ENCODE measurements at places on chromosomes 12 and 14. TPM values are rescaled to one million over a fixed set of nuclear protein-coding genes. Genes with fewer than 3 reads are reported as not detected.

DNA sequence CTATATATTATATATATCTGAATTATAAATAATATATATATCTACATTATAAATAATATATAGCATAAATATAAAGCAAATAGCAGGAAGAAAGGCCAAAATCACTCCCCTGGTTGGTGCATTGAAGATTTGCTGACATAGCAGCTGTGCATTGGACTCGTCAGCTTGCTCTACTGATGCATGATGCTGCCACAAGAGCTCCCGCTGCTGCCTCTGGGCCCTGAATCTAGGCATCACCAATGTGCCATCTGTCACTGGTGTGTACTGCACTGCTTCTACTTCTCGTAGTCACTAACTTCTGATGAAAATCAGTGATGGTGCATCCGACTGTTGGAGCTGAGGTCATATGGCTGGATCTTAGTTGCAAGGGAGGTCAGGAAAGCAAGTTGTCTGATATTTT lies 205.0 kb downstream of the ADAMTS20 start:
- no peak for DNase-seq
- no peaks in the 10 kb centered on the region for H3K27me3 ChIP-seq
- H3K27ac ChIP-seq = no peak overlapping the region
- H3K4me1 ChIP-seq = no peaks in the 10 kb centered on the region

DNA sequence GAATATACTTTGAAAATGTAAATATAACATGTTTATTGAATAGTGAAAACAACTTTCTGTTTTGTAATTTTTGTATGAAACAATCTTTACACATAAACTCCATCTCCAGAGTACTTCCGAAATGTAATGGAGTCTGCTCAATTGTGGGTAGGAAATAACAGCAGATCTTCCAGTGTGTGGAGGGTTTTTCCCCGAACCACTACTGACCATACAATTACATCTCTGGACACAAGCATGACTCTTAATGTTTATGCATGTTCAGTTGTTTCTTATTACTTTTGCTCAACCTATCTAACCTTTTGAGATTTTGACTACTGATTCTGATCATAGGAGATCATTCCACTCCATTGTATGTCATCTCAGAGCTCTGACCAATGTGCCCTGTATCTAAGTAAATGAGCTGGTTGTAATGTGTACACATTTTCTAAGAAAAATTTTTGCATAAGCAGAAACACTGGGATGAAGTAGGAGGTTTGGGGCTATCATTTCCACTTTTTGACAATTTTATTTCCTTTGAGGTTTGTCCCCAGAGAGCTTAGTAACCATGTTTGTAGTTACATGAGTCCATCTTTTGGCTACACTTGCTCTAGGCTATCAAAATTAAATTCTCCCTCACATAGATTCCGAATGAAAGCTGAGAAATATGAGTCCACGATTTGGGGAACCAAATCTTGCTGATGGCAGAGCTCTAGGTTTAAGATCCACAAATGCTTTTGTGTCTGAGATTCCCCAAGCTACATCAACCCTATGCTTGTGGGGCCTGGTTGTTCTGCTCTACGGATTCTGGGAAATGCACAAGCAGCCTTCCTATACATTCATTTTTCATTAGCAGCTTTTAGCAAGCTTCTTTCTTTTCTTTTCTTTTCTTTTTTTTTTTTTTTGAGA lies 21.4 kb upstream of the CLEC4D start:
- H3K4me3 ChIP-seq = no peak overlapping the region
- H3K36me3 ChIP-seq = no peaks in the 10 kb centered on the region
- no peak overlapping the region for H3K27ac ChIP-seq
- no peak for DNase-seq
- H3K4me1 ChIP-seq = peaks cover 4% of the 10 kb centered on the region

DNA sequence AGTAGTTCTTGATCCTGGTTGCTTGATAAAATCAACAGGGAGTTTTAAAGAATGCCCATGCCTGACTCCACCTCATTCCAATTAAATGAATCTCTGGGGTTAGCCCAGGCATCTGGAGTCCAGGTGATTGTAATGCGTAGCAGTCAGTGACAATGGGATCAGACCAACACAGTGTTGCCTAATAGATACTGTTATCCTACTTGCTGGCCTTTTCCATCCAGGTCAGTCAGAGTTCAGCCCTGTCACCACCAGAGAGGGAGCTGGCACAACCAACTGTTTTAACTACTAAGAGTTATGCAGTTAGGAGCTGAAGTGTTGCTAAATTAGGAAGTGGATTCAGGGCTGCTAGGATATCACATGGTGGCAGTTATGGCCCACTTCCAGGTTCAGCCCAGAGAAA lies 107.1 kb downstream of the GPR135 start:
- peaks cover 6% of the 10 kb centered on the region for H3K36me3 ChIP-seq
- no peaks in the 10 kb centered on the region for H3K27me3 ChIP-seq
- H3K4me3 ChIP-seq = no peak overlapping the region
- peaks cover 45% of the 10 kb centered on the region for H3K4me1 ChIP-seq
- DNase-seq = peak; percentile 80

- no peak overlapping the region for H3K27ac ChIP-seq
- H3K4me3 ChIP-seq = no peak overlapping the region
- no peak for DNase-seq
- H3K4me1 ChIP-seq = no peaks in the 10 kb centered on the region
- H3K36me3 ChIP-seq = no peaks in the 10 kb centered on the region
These were observed 184.6 kb downstream of the SLC6A15 start for GRCh38 chr12:84727961-84728360.

- H3K4me3 ChIP-seq = no peak overlapping the region
- no peaks in the 10 kb centered on the region for H3K27me3 ChIP-seq
- peaks cover 8% of the 10 kb centered on the region for H3K36me3 ChIP-seq
- H3K4me1 ChIP-seq = peaks cover 24% of the 10 kb centered on the region
These were observed 12.9 kb downstream of the VASH1 start for GRCh38 chr14:76773956-76774820.

- DNase-seq = no peak
- no peak overlapping the region for H3K27ac ChIP-seq
- no peaks in the 10 kb centered on the region for H3K4me1 ChIP-seq
- H3K4me3 ChIP-seq = no peak overlapping the region
- H3K36me3 ChIP-seq = no peaks in the 10 kb centered on the region
These were observed 76.2 kb upstream of the FRMD6 start for GRCh38 chr14:51575349-51576116.

DNA sequence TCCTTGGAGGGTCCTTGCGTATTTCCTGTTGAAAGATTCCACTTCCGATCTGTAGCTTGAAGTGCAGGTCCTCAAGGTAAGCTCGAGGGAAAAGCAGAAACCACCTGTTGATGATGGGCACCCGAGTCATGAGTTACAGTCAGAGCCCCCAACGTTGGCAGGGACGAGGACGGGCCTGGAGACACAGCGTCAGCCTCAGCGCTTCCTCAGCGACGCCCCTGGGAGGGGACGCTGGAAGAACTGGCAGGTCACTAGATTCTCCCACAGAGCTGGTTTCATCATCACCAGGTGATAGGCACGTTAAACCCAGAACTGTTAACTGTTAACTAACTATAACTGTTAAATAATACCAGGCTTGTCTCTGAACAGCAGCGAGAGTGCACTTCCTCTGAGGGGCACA lies 101.8 kb downstream of the TNFAIP2 start:
- peaks cover 8% of the 10 kb centered on the region for H3K4me1 ChIP-seq
- DNase-seq = peak; percentile 25
- H3K36me3 ChIP-seq = no peaks in the 10 kb centered on the region
- H3K27ac ChIP-seq = no peak overlapping the region
- no peak overlapping the region for H3K4me3 ChIP-seq

GRCh38 chr14:68890173-68890931 lies 88.8 kb downstream of the ACTN1 start:
- H3K4me3 ChIP-seq = no peak overlapping the region
- DNase-seq = peak; percentile 8
- H3K36me3 ChIP-seq = peaks cover 94% of the 10 kb centered on the region
- H3K4me1 ChIP-seq = no peaks in the 10 kb centered on the region
- no peak overlapping the region for H3K27ac ChIP-seq

GRCh38 chr12:52049688-52050087 lies 1.6 kb upstream of the NR4A1 start:
- peaks cover 47% of the 10 kb centered on the region for H3K4me1 ChIP-seq
- DNase-seq = no peak
- no peaks in the 10 kb centered on the region for H3K27me3 ChIP-seq
- H3K27ac ChIP-seq = peak overlapping the region; percentile 94
- H3K4me3 ChIP-seq = no peak overlapping the region
- peaks cover 11% of the 10 kb centered on the region for H3K36me3 ChIP-seq

DNA sequence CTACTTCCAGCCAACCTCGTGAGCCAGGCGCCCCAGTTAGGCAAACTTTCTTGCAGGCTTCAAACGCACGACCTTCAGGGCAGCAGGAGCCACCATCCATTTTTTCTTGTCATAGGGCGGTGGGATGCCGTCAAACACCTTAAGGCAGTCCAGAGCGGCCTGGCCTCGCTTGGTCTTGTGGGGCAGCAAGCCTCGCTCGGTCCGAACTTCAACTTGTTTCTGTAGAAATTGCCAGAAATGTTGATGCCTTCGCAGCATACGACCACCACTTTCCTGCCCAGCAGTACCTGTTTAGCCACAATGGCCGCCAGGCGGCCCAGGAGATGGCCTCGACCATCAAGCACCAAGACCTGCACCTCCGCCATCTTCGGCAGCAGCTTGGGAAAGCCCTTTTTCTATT lies 474.7 kb downstream of the MDGA2 start:
- DNase-seq = peak; percentile 40
- no peaks in the 10 kb centered on the region for H3K27me3 ChIP-seq
- H3K36me3 ChIP-seq = no peaks in the 10 kb centered on the region
- H3K4me1 ChIP-seq = no peaks in the 10 kb centered on the region

GRCh38 chr14:58638231-58639197 lies 752 bp downstream of the DACT1 start:
- H3K27ac ChIP-seq = peak overlapping the region; percentile 84
- H3K4me1 ChIP-seq = peaks cover 17% of the 10 kb centered on the region
- peak overlapping the region; percentile 75 for H3K4me3 ChIP-seq
- peaks cover 10% of the 10 kb centered on the region for H3K36me3 ChIP-seq
- no peak for DNase-seq
- no peaks in the 10 kb centered on the region for H3K27me3 ChIP-seq

DNA sequence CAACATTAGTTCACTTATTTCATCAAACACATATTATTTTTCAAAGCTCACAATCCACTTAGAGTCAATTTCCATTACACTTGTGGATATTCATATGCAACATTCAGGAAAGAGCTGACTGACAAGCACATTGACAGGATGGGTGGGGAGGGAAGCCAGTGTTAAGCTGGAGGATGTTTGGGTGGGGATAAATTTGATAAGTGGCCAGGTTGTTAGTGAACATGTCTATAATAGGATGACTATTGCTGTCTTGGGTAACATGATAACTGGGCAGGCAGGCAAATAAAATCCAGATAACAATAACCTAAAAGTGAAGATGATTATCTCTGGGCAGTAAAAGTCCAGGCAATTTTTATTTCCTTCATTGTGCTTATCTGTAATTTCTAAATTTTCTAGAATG lies 73.8 kb upstream of the OSBPL8 start:
- H3K4me3 ChIP-seq = no peak overlapping the region
- H3K27ac ChIP-seq = no peak overlapping the region
- H3K27me3 ChIP-seq = no peaks in the 10 kb centered on the region
- no peak for DNase-seq
- H3K4me1 ChIP-seq = no peaks in the 10 kb centered on the region
- H3K36me3 ChIP-seq = no peaks in the 10 kb centered on the region

DNA sequence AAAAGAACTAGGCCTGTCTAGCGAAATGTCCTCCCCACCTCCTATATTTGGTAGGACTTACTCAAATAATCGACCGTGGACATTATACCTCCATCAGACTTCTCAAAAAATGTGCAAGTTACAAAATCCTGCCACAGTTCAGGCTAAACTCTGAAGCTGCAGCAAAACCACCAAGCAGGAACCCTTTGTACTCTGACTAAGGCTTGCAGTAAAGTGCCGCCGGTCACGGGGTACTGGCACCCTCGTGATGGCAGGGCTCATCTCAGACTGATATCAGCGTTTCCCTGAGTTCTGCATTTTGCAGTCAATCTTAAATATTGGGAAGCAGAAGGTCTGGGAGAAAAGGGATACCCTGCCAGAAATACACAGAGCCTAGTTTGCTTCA lies 17.1 kb downstream of the SLC11A2 start:
- peaks cover 29% of the 10 kb centered on the region for H3K4me1 ChIP-seq
- DNase-seq = peak; percentile 90
- peaks cover 37% of the 10 kb centered on the region for H3K36me3 ChIP-seq
- H3K27ac ChIP-seq = peak overlapping the region; percentile 42
- H3K4me3 ChIP-seq = peak overlapping the region; percentile 5
- H3K27me3 ChIP-seq = no peaks in the 10 kb centered on the region

- no peak overlapping the region for H3K4me3 ChIP-seq
- peaks cover 60% of the 10 kb centered on the region for H3K36me3 ChIP-seq
- peak; percentile 55 for DNase-seq
- H3K4me1 ChIP-seq = peaks cover 16% of the 10 kb centered on the region
- H3K27me3 ChIP-seq = no peaks in the 10 kb centered on the region
These were observed 45.1 kb downstream of the SSH1 start for GRCh38 chr12:108812324-108812723.

- H3K36me3 ChIP-seq = no peaks in the 10 kb centered on the region
- no peaks in the 10 kb centered on the region for H3K27me3 ChIP-seq
- H3K4me3 ChIP-seq = no peak overlapping the region
- H3K4me1 ChIP-seq = peaks cover 17% of the 10 kb centered on the region
- no peak for DNase-seq
These were observed 37.3 kb downstream of the PTGER2 start for GRCh38 chr14:52351233-52352060.

DNA sequence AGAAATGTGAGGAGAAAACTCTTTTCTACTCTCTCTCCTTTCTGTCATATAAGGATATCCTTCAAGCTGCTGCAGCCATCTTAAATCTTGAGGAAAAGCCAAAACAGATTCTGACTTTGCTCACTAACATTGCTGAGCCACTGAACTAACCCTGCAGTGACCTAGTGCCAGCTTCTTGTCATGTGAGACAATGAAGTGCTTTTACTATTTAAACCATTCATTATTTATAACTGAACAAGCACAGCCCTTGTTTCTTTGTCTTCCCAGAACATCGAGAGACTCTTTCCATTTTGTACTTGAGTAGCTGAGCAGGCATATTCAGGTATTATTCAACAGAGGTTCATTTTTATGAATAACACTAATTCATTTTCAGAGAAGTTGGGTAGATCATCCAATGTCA lies 455.0 kb upstream of the TMPO start:
- no peak overlapping the region for H3K4me3 ChIP-seq
- H3K4me1 ChIP-seq = no peaks in the 10 kb centered on the region
- H3K27ac ChIP-seq = no peak overlapping the region
- DNase-seq = no peak
- no peaks in the 10 kb centered on the region for H3K36me3 ChIP-seq
- H3K27me3 ChIP-seq = no peaks in the 10 kb centered on the region

- no peaks in the 10 kb centered on the region for H3K4me1 ChIP-seq
- no peak overlapping the region for H3K27ac ChIP-seq
- no peaks in the 10 kb centered on the region for H3K27me3 ChIP-seq
- no peaks in the 10 kb centered on the region for H3K36me3 ChIP-seq
These were observed 204.1 kb downstream of the GXYLT1 start for GRCh38 chr12:41940571-41940970.

- peak overlapping the region; percentile 90 for H3K27ac ChIP-seq
- H3K4me1 ChIP-seq = peaks cover 42% of the 10 kb centered on the region
- DNase-seq = no peak
- no peaks in the 10 kb centered on the region for H3K27me3 ChIP-seq
- H3K36me3 ChIP-seq = no peaks in the 10 kb centered on the region
- peak overlapping the region; percentile 97 for H3K4me3 ChIP-seq
These were observed 564 bp downstream of the ATXN3 start for GRCh38 chr14:92105893-92106142.

The CDKN1B gene
- 54.9 TPM for total RNA-seq

The ERP27 gene
- total RNA-seq = 9.3 TPM

The OR4K1 gene
- not detected for total RNA-seq

The VRTN gene
- not detected for total RNA-seq

The RPL10L gene
- total RNA-seq = not detected

The MORN3 gene
- total RNA-seq = 1.4 TPM

The JPH4 gene
- 2.0 TPM for total RNA-seq

The ARHGEF25 gene
- total RNA-seq = 15.9 TPM

The CLMN gene
- total RNA-seq = 22.1 TPM
